OCI-M1 (cell line): ENCODE measurements at places on chromosomes 5 and 9.

- no peak for DNase-seq
Measured at GRCh38 chr9:126459546-126459945, 132.9 kb downstream of the MVB12B start.

DNA sequence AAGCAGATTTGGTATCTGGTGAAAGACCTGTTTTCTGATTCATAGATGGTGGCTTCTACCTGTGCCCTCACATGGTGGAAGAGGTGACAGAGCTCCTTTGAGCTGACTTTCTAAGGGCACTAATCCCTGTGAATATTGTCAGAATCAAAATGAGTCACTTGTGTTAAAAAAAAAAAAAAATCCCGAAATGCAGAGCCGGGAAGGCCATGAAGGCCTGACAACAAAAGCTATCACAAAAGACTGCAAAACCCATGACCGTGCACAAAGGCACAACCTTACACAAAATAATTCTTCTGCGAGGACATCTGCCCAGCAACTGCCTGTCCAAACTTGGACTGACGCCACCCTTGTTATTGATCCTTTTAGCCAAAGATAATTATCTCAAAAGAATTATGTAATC is 19.6 kb upstream of the UBTD2 start:
- no peak for DNase-seq

GRCh38 chr5:43007911-43008362 is 32.2 kb downstream of the ANXA2R start:
- DNase-seq: peak; percentile 94

DNA sequence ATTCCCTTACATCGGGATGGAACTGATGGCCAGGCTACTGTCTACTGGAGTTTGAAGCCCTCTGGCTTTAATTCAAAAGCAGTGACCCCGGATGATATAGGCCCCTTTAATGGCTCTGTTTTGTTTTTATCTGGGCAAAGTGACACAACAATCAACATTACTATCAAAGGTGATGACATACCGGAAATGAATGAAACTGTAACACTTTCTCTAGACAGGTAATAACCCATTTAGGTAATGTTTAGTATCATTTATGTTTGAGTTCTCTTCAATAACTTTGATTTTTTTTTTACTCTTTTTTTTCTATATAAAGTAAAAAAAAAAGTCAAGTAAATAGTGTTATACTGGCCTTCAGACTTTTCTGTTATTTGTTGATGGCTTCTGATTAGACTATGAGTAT is 79.1 kb downstream of the ADGRV1 start:
- DNase-seq: no peak

- no peak for DNase-seq
Measured at GRCh38 chr9:134585746-134586706, 55.6 kb upstream of the COL5A1 start.

GRCh38 chr9:7936996-7937395 is 137.4 kb upstream of the DMAC1 start:
- DNase-seq: no peak
